NCI-H1436 treated with DMSO at 0.1 percent for 48 hours (cell line): ENCODE measurements at places on chromosomes 4 and X.

GRCh38 chr4:134393592-134393991 lies 192.0 kb upstream of the PABPC4L start:
- no peak for DNase-seq

- DNase-seq: no peak
Observed at GRCh38 chr4:165967486-165967885, 94.4 kb downstream of the TLL1 start.

GRCh38 chrX:39772057-39772832 lies 325.5 kb downstream of the BCOR start:
- no peak for DNase-seq

- DNase-seq: no peak
Observed at GRCh38 chr4:183875251-183875825, 29.8 kb upstream of the STOX2 start.

DNA sequence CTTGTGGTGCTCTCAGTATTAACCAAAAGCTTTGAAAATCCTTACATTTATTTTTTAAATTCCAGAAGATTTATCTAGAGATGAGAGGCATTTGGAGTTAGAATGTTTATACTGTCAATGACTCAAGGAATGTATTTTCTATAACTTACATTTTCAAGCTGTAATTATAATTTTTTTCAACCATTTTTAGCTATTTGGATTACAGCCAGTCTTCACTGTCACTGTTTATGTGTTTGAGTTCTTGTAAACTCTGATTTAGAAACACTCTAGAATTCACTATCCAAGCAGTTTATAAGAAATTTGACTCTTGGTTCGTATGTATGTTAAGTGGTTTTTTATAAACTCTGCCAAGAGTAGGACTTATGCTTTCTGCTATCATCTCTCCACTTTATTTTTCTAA lies 36.7 kb upstream of the GUCY1A1 start:
- no peak for DNase-seq

DNA sequence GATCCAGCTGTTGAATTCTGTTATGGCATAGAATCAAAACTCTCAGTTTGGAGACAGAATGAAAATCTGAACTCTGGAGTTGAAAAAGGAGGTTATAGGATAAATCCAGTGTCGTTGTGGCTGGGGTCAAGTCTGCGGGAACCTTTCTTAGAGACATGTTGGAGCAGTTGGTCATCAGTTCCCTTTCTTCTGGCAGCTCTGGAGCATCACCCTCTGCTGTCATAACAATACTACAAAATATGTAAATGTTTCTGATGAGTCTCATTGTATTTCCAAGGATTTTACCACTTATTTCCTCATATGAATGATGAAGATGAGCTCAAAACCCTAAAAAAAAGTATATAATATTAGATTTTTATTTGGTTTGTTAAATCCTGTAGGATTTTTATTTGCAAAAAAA lies 7.5 kb downstream of the TLR10 start:
- no peak for DNase-seq

DNA sequence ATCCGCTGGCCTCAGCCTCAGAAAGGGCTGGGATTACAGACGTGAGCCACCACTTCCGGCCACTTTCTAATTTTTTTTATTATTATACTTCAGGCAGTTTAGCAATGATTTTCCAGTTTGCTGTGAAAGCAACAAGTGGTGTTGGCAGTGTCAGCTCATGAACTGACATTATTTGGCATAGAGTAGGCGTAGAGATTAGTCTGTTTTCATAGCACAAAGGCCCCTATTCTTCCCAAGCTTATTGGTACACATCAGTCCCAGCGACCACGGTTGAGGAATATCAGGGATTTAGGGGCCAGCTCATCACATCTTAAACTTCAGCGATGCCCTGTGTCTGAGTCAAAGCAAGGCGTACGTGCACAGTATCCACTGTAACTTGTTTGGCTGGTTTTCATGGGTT lies 53.0 kb upstream of the RASSF6 start:
- DNase-seq: no peak

- no peak for DNase-seq
Observed at GRCh38 chr4:7015383-7016035, 27.7 kb upstream of the TADA2B start.

DNA sequence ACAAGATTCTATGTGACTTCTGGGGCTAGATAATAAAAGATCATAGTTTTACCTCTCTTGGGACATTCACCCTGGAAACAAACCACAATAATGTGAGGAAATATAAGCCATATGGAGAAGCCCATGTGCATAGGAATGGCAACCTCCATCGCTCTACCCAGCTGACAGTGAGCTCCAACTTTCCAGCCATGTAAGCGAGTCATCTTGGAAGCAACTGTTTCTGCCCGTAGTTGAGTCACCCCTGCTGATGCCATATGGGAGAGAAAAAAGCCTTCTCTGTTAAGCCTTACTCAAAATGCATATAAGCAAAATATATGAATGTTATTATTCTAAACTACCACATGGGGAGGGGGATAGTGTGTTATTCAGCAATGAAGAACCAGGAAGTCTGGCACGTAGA lies 31.4 kb upstream of the RELL1 start:
- no peak for DNase-seq

DNA sequence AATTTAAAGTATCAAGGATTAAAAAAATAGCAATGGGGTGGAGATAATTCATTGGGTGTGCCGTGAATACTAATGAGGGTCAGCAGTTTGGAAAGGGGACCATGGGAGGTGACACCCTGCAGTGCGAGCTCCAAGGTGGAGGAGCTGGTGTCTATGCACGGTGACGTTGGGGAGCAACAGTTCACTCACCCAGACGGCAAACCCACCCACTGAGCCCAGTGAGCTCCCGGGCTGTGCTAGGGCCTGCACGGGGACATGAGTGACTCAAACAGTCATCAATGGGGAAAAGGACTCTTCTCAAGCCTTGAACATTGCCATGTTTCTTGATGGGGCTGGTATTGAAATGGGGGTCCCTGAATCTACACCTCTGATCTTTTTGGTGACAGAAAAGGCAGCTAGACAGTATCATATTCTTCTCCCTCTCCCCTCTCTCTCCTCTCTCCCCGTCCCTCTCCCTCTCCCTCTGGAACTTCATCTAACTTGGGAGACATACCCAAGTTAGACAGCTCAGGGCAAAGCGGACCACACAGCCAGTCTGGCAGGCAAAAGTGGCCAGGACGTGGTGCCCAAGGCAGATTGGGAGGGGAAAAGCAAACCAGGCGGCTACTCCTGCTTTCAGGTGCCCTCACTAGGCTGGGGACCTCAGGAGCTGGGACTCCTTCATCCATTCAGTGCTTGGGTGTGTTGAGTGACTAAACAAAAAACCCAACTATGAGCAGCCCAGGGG lies 26.3 kb upstream of the PPP2R2C start:
- DNase-seq: no peak

- DNase-seq: no peak
Observed at GRCh38 chrX:10195425-10195824, 38.6 kb downstream of the CLCN4 start.

- no peak for DNase-seq
Observed at GRCh38 chr4:57633212-57633859, 523.2 kb upstream of the IGFBP7 start.

GRCh38 chr4:84597450-84597849 lies 14.5 kb downstream of the CDS1 start:
- no peak for DNase-seq

DNA sequence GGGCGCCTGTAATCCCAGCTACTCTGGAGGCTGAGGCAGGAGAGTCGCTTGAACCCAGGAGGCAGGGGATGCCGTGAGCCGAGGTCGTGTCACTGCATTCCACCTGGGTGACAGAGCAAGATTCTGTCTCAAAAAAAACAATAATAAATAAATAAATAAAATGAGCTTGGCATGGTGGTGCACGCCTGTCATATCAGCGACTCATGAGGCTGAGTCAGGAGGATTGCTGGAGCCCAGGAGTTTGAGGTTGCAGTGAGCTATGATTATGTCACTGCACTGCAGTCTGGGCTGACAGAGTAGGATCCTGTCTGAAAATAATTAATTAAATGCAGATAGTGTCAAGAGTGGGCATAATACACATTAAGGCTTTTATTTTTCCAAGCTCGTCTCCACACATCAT lies 77.5 kb downstream of the DHRSX start:
- no peak for DNase-seq

GRCh38 chrX:5807181-5807580 lies 421.5 kb downstream of the NLGN4X start:
- no peak for DNase-seq

DNA sequence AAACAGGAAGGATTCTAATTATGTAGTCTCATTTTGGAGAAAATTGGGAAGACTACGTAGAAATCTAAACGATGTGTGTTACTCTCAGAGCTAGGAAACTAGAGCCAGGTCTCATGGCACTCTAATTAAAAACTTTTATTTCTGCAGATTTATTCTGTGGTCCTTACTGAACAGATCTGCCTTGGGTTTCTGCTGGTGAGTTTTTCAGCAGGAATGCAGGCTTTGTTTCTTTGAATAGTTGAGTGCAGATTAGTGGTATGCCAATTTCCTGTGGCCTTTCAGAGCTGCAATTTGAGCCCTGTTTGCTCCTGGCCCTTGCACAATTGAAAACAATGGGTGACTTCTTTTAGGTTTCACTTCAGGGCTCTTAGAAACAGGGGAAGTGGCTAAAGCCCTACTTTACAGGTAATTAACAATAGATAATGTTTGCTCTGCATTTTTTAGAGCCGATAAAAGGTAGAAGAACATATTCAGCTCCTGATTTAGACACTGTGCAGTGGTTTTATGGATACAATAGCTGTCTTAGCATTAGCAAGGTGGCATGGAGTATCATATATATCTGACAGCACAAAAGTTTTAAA lies 21.8 kb downstream of the SPRY1 start:
- peak; percentile 92 for DNase-seq

GRCh38 chr4:178137732-178138471 lies 695.7 kb upstream of the AGA start:
- no peak for DNase-seq

GRCh38 chr4:111120191-111120590 lies 497.3 kb upstream of the PITX2 start:
- DNase-seq: no peak

DNA sequence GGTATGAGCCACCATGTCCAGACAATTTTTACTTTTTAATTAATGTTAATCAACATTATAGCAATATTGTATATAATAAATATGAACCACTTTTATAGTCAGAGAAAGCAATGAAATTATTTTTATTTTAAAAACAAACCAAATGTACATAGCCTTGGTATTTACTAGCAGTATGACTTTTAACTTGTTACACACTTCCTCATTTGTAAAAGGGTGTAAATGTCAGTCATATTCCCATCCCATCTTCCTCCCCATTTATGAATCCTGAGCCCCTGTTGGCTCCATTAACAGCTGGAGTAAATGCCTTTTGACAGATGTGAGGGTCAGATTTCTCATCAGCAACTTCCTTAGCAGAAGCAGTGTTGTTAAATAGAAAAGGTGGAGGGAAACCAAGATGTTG lies 179.6 kb upstream of the SPRY1 start:
- DNase-seq: no peak

- no peak for DNase-seq
Observed at GRCh38 chr4:173652283-173652931, 122.4 kb upstream of the HAND2 start.

DNA sequence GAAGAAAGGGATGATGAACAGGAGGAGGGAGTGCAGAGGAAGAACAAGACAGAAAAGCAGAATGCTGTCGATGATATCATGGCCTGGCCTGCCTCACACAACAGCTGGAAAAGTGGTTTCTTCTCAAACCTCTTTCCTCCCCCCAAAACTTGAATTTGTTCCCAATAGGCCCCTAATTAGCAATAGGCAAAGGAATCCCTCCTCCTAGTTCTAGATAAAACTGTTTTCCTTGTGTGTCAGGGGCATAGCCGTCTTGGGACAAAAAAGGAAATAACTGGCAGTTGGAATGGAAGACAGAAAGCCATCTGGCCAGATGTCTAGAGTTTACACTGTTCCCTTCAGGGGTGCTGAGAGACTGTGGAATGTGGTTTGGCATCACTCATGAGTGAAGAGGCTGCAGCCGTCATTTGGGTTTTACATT lies 177.8 kb upstream of the C1QTNF7 start:
- no peak for DNase-seq

DNA sequence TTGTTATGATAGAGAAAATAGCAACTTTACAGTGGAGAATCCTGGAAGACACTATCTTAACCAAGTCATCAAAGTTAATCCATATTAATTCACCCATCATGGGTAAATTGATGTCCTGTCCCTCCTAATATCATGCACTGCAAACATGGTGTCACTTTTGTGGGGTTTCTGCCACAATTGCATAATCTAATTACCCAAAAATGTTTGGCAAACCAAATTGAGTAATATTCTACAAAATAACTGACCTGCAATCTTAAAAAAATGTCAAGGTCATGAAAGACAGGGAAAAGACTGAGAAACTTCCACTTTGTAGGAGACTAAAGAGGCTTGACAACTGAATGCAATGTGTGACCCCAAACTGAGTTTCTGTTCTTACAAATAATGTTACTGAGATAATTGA lies 37.1 kb upstream of the PLAC8 start:
- DNase-seq: no peak

GRCh38 chr4:41216294-41217019 lies 2.1 kb upstream of the APBB2 start:
- peak; percentile 48 for DNase-seq

DNA sequence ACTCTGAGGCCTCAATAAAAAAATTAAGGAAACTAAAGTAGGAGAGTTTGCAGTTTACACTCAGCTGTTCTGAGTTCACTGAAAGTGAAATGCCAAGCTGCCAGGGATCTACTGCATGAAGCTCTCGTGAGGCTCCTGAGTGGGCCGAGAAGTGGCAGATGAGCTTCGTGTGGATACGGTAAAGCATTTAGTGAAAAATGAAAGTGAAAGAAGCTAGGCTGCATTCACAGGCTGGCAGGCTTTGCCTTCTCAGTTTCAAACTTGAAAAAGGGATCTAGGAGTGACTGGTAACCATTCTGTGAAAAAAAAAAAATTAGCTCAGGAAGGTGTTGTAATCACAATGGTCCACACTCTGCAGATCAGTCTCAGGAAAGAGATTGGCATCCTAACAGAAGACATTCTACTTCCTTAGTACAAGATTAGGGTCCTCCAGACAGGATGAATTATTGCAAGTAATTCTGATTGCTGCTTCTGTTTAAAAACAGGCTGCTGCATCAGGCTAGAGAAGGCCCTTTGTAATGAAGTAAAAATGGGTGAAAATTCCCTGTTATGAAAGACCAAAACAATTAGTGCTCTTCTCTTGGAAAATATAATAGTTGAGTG lies 679.9 kb downstream of the RPA4 start:
- DNase-seq: peak; percentile 14

DNA sequence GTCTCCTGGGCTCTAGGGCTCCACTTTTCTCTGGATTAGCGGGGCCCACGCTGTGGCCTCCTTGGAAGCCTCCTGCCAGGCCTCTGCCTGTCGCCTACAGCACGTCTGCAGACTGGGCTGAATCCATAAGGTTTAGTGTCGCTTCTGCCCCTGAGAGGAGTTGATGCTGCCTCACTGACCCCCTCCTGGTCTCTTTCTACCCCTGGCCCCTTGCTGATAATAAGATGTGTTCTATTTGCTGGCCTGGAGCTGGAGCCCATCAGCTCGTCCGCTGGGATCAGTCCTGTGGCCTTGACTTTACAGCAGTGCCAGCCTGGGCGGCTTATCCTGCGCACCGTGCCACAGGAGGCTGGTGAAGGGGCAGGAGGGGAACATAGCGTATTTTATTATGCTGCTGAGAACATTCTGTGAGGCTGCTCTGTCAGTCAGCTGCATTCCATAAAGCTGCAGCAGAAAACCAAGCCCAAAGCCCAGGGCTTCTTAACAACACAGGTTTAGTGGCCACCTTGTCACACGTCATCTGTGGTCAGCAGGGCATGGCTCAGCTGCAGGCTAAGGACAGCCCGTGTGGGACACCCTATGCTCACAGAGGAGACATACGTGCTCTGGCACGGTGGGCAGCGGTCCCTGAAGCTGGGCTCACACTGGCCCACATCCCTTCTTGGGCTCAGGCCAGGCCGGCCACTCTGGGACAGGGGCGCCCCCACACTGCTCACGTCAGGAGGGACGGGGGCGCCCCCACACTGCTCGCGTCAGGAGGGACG lies 29.3 kb upstream of the HGFAC start:
- DNase-seq: no peak
